ENCODE measurements at places on chromosomes 7 and 10.

GRCh38 chr7:41870461-41871138 is 167.7 kb upstream of the INHBA start:
- DNase-seq = no peak

- DNase-seq = no peak
Observed at GRCh38 chr10:114917459-114917858, 20.5 kb upstream of the TRUB1 start.

DNA sequence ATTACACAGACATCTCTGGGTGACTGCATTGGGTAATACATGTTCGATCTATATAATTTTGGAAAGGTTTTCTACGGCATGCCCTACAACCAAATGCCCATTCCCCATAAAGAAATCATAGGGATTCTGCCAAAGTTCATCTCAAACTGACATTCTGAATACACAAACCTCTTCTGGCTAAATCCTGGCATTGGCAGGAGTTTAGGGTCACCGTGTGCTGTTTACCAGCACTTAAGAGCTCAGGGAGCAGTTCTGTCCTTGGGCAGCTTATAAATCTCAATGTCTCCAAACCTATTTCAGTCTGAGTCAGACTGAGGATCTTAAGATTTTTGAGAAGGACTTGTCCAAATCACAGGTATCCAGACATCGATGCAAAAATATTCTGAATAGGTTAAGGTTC is 809.6 kb upstream of the LRRN3 start:
- no peak for DNase-seq

GRCh38 chr10:104309980-104310978 is 28.0 kb downstream of the ITPRIP start:
- DNase-seq = no peak

DNA sequence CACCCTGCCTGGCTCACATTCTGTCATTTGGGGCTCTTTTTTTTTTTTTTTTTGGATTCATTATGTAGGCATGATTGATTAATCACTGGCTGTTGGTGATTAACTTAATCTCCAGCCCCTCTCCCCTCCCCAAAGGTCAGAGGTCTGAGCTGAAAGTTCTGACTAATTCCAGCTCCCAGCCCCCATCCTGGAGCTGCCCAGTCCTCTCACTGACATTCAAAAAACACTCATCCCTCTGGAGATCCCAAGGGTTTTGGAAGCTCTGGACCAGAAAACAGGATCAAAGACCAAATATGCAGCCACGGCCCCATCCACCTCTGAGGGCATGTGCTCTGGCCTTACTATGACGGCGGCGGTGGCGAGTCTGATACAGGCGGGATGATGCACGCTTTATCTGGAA is 53.8 kb downstream of the RBM17 start:
- no peak for DNase-seq

- no peak for DNase-seq
Observed at GRCh38 chr10:87750001-87750671, 67.9 kb downstream of the ATAD1 start.

GRCh38 chr7:155021699-155022145 is 18.8 kb upstream of the PAXIP1 start:
- DNase-seq = no peak

DNA sequence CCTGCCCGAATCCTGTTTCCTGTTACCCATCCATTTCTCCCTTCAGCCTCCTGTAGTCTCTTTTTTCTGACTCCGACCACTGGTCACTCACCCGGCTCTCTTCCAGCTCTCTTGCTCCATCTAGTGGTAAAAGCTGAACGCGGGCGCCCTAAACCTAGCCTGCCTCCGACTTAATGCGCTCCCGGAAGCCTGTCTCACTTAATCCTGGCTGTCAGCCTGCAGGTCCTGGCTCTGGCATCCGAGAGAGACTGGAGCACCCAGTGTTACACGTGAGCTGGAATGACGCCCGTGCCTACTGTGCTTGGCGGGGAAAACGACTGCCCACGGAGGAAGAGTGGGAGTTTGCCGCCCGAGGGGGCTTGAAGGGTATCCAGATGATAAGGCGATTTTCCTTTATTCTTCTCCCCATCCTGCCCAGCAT is 10.3 kb downstream of the SUMF2 start:
- DNase-seq = peak; percentile 41

- DNase-seq = no peak
Observed at GRCh38 chr10:131238669-131239280, 72.7 kb downstream of the TCERG1L start.

GRCh38 chr7:45001138-45001694 is 1.2 kb downstream of the CCM2 start:
- peak; percentile 51 for DNase-seq

DNA sequence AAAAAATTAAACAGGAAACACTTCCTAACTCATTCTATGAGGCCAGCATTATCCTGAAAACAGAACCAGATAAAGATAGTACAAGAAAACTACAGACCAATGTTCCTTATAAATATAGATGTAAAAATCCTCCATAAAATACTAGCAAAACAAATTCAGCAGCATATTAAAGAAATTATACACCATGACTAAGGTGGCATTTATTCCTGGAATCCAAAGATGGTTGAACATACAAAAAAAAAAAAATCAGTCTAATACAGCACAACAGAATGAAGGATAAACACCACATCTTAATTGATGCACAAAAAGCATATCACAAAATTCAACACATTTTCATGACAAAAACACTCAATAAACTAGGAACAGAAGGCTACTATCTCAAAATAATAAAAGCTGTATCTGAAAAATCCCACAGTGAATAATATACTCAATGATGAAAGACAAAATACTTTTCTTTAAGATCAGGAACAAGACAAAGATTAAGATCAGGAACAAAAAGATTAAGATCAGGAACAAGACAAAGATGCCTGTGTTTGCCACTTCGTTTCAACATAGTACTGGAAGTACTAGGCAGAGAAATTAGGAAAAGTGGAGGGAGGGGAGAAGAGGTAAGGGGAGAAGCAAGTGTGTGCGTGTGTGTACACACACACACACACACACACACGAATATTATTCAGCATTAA is 95.6 kb downstream of the SNX13 start:
- no peak for DNase-seq

DNA sequence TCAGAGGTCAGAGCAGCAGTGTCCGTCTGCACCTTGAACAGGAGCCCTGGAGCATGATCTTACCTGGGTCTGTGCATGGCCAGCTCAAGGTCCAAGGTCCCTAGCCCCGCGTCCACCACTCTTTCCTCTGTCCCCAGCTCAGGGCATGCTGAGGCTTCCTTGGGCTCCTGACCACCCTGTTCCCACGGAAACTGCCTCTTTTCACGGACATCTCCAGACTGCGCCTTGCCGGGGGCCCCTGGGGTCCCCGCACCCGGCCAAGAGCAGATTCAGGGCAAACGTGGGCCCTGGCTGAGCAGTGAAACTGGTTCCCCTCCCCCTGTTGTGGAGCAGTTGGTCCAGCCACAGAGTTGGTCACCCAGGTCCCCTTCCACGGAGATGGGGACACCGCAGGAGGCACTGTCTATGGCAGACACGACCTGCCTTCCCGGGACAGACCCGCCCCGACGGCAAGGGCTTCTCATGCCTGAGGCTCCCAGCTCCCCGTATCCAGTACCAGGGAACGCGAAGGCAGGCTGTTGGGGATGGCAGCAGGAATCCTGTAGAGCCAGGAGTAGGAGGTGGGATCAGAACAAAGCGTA is 217.4 kb upstream of the PPP2R2D start:
- DNase-seq = no peak

DNA sequence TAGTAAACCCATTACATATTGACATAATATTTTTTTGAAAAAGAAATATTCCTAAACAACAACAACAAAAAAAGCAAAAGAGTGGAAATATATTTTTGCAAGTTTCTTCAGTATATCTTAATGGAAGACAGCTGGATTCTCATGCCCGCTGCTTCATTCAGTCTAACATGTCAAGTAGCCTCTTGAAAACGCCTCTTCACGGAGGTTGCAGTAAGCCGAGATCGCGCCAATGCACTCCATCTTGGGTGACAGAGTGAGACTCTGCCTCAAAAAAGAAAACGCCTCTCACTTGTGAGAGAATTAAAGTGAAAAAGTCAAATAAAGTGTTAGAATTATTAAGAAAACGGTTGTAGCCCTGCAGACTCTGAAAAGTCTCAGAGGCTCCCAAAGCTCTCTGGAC is 1.3 kb downstream of the CUTC start:
- DNase-seq = no peak

GRCh38 chr7:124597509-124597908 is 168.1 kb downstream of the GPR37 start:
- no peak for DNase-seq

DNA sequence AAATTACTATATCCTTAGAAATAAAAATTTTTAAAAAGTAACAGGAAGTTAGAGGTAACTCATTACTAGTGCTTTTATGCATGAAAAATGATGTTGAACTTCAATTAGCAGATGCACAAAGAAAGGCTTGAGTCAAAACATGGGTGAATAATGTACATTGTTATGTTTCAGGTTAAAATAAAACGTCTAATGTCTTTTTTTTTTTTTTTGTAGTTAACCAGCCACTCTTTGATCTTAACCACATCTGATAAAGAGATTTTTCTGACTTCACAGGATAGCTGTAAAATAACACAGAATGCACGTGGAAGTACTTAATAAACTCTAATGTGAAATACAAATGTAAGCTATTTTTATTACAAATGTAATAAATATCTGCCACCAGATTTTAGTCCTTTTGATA is 61.7 kb downstream of the GSAP start:
- no peak for DNase-seq

DNA sequence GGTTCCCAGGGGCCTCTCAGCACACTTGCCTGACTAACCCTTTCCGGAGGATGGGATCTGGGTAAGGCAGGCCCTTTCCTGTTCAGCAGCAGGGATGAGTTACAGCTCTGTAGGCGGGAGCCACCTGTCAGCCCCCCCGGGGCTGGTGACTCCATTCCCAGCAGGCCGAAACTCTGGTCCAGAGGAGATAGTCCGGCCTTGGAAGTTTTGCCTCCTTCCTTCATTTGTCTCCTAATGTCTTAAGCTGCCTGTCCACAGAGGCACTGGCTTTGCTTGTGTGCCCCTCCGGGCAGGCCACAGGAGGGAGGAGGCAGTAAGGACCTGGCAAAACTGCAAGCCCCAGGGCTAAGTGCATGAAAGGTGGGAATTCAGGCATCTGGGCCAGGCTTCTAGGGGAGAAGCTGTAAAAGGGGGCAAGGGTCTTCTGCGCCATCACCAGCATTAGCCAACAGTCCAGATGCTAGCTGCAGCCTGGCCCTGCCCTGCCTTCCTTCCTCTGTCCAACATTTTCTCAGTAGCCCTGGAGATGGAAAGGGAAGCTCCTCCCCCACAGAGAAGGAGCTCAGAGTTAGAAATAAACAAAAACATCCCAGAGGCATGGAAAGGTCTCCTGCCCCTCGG is 1.2 kb downstream of the ADIRF start:
- DNase-seq = no peak

DNA sequence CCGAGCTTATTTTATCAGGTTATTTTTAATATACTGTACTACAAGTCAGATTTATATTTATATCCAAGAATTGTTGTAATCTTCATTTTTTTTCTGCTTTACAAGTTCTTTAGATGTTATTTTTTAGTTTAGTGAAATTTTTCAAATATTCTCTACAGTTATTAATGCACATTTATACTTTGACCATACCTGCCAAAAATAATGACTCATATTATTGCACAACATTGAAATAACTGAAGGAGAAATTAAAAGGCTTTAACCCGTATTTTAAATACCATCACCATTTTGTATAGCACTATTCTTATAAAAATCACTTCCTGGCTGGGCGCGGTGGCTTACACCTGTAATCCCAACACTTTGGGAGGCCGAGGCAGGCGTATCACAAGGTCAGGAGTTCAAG is 278.5 kb downstream of the BICC1 start:
- no peak for DNase-seq

DNA sequence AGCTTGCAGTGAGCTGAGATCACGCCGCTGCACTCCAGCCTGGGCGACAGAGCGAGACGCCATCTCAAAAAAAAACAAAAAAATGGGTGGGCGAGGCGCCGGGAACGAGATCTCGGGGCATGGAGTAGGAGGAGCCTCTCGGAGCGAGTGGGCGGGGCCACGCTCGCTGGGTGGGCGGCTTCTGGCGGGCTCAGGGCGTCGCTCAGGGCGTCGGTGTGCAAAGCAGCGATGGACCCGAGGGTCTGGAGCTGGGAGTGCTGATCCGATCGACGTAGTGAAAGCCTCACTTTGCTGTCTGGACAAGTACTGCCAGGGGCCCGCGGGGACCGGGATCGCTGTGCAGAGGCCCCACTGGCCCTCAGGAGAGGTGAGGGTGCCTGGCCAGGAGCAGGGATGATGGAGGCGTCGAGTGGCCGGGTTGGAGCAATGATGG is 22.6 kb upstream of the AMZ1 start:
- no peak for DNase-seq

DNA sequence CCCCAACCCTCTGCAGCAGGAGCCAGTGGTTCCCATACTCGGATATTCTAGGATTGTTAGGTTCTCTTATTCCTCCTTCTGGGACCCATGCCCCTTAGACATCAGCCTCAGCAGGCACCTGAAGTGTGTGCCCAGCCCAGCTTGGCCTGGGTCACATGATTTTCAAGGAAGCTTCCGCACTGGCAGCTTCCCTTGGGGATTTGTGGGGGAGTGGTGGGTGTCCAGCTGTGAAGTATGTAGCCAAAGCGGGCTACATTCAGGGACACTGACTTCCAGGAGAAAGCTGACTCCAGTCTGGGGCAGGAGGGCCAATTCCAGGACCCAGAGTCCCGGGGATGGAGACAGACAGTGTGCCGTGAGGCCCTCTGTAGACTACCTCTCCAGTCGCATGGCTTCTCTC is 1.3 kb downstream of the LDB1 start:
- DNase-seq = no peak

GRCh38 chr7:4690953-4691856 is 9.1 kb downstream of the FOXK1 start:
- no peak for DNase-seq

DNA sequence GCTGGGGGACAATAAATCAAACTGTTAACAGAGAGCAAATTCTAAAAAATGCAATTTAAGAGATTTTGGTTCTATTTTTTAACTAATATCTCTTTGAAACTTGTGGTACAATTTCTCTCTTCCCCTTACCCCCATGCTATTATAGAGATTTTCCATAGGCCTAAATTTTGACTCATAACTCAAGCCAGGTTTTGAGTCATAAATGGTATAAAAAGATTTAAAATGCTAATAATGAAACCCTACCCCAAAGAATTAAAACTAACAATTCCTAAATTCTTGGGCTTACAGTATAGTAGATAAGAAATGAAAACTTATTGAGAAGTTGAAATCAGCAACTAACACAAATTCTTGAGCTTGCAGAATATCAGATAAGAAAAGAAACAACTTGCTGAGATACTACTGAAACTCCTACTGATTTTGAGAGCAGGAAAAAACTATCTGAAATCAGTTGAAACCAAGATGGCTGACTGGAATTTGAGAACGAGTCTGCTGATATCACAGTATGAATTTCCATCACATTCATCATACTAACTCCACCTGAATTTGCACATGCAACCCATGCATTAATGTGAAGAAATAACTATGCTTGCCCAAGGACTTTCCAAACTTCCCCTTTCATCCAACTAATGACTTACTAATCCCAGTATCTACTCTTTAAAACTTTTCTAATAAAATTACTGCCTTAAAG is 36.3 kb downstream of the POT1 start:
- DNase-seq = no peak

DNA sequence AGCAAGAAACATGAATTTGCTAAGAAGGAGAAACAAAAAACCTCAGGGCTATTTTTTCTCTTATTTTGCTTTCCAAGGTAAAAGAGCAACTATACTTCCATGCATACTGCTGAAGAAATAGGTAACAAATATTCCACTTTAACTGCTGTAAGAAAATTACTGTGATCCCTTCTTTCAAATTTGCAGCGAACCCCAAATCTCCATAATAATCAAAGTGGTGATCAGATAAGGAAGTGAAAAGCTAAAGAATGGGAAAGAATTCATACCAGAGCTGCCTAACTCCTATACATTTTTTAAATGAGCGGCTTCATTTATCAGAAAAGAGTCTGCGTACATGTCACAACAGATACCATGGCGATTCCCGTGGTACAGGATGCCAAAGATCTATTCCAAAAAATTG is 7.2 kb downstream of the SGCE start:
- no peak for DNase-seq

All from T-cell (primary cell).